ENCODE measurements at places on chromosomes 3 and 15.

GRCh38 chr15:38564557-38565286, at the start of gene RASGRP1:
TSS of gene RASGRP1 (minus strand) at chr15:38564814. CDS start at chr15:38564628, 186 bp downstream.
- DNase-seq = peak; percentile 77

DNA sequence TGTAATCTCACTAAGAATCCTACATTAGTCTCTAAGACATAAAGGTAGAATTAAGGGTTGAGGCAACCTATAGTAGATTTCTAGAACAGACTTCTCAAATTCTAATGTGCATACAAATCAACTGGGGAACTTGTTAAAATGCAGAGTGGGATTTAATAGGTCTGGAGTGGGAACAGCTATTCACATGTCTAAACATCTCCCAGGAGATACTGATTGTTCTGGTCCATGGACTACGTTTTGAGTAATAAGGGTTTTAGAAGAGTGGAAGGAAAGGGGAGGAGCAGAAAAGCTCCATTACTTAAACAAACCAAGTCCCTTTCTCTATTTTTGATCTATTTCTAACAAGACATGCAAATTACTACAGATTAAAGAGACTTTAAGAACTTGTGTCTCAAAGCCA, 524.8 kb downstream of the TUSC7 start:
- DNase-seq = no peak

DNA sequence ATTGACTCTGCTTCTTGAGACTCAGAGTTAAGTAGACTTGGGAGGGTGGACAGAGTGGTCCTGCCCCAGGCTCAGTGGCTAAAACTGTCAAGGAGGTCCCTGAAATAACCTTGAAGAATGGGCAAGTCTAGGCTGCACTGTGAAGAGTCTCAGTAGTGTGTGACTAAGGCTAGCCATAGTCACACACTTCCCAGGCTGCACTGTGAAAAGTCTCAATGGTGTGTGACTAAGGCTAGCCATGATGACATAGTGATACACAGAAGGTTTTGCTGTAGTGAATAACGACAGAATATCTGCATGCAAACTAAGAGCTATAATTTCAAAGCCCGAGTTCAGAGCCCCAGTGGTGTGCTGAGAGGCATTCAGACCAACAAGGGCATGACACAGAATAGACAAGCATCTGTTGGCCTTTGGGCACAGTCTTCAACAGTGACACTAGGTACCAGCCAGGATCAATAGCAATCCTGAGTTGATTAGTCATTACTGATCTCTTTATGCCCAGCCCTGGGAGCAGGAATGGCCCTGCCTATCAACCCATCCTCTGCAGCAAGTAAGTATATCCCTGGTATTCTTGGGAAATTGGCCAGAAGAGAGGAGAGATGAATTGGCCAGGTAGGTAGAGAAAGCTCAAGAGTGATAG, 72.4 kb upstream of the BBX start:
- DNase-seq = no peak

DNA sequence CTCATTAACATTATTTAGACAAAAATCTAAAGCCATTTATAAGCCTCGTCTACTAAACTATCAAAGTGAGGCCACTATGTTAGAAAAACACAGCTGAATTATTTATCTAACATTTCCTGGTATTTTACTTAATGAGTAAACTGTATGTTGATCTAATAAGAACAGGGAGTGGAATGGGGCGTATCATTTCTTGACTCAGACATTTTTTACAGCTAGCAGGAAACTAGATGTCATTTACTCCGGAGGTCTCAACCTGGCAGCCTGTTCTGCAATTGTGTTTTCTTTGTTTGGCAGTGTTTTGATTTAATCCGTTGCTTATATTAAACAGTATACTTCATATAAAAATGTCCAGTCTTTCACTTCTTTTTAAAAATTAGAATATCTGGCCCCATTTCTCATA, 79.1 kb upstream of the ABI3BP start:
- no peak for DNase-seq

DNA sequence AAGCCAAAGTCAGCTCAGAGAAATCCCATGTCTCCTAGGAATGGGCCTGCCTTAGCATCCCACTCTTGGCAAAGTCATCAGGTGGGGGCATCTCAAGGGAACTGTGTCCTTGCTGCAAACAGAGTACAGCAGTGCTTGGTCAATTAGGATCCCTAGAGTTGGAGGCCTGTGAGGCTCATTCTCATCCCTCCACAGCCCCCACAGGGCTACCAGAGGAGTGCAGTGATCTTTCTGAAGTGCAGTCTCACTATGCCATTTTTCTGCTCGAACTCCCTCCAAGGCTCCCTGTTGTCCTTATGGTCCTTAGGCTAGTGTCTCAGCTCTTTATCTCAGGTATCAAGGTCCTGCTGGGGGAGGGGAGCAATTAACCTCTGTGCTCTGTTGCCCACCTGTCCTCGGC, 31.1 kb downstream of the TMEM40 start:
- DNase-seq = no peak

DNA sequence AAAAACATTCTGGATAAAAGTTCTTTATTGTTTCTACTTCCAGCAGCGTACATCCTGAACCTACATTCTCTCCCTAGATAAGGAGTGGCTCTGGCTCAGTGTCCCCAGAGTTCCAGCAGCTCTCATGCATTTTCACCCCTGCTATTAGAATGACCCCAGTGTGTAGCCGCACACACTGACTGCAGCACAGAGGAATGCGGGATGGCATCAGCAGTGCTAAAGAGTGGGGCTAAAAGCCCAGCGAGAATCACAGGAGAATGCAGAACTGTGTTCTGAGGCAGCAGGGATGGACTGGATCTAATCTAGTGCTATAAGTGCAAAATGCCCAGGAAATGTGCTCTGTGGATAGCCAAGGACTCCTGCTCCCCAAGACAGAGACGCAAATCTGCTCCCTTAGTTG, 66.4 kb upstream of the TJP1 start:
- DNase-seq = no peak

DNA sequence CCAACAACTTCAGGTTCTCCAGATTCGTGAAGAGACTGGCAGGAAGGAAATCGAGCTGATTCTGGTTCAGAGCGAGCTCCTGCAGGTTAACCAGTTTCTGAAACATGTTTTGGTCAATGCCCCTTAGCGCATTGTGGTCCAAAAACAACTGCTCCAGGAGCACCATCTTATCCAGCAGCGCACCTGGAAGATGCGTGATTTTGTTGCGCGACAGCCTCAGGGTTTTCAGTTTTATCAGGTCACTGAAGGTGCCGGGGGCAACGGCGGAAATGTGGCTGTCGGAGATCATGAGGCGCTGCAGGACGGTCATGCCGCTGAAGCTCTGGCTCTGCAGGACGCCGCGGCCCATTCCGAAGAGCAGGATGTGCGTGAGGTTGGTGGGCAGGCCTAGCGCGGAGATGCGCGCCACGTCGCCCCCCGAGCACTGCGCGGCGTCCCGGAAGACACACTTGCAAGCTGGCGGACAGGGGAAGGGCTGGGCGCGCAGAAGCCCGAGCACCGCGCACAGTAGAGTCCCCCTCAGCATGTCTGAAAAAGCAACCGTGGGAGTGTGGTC, 1.2 kb downstream of the GP5 start:
- DNase-seq = no peak

GRCh38 chr15:31301673-31301990, 25.0 kb upstream of the KLF13 start:
- no peak for DNase-seq

DNA sequence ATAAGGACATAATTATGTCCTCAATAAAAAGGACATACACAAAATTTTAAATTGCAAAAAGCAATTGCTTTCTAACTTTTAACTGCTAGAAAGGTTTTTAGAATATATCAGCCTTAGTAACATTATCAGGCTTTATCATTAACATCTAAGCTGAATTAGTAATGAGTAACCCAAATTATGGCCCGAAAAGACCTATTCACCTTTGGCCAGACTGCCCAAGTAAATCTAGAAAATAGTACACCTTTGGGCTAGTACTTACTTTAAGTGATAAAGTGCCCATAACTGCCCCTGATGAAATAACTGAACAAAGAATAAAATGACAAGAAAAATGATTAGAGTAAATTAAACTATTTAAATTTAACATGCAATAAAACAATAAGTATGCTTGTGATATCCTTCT, 117.2 kb downstream of the TBL1XR1 start:
- no peak for DNase-seq

DNA sequence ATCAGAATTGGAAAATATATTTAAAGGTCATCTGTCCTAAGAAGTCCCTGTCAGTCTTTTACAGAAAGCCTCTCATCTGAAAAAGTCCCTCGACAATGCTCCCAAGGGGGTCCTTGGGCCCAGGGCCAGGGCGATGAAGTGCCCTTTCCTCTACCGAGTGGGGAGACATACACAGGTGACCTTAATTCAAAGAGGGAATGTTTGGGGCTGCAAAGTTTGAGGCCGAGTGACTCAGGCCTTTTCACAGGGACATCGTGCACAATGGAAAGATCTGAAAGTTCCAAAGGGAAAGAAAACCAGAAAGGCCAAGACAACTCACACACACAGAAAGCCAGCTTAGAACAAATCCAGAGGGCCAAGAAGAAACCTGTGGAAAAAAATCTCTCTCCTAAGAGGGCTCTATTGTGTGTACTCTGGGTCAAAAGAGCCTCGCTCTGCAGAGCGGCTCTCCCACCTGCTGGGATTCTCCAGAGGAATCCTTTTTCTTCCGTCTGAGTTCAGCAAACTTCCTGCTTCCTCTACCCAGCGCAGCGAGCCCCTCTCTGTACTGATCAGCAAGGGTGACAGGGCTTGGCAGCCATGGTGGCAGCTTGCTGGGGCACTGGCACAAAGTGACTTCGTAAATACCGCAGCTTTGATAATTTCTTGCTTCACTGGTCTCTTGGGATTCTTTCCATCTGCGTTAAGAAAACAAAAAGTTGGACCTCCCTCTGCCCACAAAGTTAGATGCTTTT, 259.1 kb downstream of the OPA1 start:
- no peak for DNase-seq

DNA sequence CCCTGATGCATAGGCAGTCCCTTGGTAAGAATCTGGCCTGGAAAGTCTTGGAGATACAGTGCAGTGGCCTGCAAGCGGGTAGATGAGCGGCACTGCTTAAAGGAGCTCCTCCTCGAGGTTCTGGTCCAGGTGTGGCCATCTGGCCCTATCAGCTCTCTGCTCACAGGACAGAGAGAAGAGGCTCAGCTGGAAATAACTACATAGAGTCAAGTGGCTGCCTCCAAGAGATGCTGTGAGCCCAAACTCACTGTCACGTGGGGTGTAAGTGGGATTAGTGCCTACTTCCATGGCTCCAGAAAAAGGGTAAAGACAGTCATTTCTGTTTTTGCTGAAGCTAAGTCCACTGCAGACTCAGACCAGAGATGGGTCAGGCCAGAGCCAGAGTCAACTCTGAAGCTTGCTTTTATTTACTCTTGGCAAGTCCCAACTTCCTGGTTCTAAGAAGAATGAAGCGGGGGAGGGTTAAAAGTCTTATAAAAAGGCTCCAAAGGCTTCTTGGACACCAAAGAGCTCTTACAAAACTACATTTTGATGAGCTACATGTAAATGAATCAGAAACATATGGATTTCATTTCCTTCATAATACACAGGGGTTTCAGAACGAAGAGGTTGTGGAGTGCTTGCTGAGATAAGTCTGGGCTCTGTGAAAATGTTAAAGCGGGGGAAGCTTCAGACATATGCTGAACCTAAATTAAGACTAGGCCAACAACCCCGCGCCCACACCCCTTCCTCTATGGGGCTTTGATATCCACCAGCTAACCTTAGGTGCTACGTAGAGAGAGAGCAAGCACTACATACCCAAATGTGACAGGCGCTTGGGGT, 77.1 kb downstream of the PDZRN3 start:
- DNase-seq = no peak

DNA sequence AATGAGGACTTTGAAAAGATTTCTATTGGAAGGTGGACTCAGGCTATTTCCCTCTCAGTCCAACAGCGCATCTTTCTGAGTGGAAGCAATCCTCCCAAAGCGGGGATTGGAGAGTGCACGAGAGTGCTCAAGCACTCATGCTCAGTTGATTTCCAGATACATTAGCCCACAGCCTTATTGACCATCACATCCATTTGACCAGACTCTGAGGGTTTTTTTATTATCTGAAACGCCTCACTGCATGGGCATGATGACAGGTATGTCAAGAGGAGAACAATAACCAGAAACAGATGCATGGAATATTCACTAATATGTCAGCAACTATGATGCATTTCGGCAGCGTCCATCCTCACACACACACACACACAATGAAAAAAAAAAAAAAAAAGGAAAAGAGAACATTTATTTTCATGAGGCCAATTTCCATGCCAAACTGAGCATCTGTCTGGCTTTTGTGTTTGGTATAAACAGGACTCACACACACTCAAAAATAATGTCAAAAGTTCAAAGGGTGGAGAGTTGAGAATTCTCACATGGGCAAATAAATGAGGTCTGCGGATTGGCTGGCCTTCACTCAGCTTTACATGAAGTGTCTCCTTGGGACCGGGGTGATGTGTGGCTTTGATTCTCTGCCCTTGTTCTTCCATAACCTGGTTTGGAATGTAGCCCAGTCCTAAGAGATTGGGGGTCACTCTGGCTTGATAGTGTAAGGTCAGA, 371.6 kb downstream of the MCTP2 start:
- no peak for DNase-seq

- DNase-seq = no peak
These were observed 142.6 kb upstream of the CFAP20DC start for GRCh38 chr3:59192473-59192872.

DNA sequence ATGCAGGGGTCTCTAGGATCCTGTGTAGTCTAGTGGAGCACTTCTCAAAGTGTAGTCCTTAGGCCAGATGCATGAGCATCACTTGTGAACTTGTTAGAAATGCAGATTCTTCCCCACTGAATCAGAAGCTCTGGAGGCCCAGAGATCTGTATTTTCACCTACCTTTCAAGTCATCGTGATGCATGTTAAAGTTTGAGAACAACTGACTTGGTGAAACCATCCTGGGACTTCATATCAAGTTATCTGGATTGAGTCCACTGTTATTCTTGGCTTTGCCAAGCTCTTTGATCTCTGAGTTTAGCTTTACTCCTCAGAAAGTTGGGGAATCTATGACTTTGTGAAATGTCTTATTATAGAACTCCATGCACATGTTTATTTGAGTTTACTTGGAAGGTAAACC, 78.5 kb downstream of the ARNT2 start:
- DNase-seq = no peak

GRCh38 chr3:159929171-159930141, 59.2 kb upstream of the IL12A start:
- DNase-seq = no peak

- no peak for DNase-seq
These were observed 23.3 kb downstream of the IL17RD start for GRCh38 chr3:57141719-57142410.

DNA sequence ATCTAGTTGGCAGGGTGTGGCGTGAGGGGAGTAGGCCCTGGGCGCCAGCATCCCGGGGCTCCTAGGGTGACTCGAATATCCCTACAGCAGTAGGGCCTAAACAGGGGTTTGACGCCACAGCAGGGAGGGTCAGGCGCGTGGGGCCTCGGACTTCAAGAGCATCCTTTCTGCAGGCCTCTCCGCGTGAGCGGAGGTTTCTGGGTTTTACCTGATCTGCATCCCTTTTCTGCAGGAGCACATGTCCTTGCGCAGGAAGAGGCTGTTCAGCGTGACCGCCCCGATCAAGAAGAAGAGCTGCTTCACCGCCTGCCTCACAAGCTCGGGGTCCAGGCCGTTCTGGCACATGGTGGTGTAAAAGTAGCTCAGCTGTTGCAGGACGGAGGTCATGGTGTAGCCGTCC, 13.5 kb upstream of the GNB5 start:
- DNase-seq = no peak
